ENCODE measurements at places on chromosomes 12 and 14.

- no peak for DNase-seq
These were observed 12.1 kb downstream of the CRADD start for GRCh38 chr12:93689076-93689834.

GRCh38 chr12:65725376-65725775, 98.9 kb upstream of the HMGA2 start:
- no peak for DNase-seq

GRCh38 chr14:53766106-53766505, 190.5 kb downstream of the BMP4 start:
- no peak for DNase-seq

DNA sequence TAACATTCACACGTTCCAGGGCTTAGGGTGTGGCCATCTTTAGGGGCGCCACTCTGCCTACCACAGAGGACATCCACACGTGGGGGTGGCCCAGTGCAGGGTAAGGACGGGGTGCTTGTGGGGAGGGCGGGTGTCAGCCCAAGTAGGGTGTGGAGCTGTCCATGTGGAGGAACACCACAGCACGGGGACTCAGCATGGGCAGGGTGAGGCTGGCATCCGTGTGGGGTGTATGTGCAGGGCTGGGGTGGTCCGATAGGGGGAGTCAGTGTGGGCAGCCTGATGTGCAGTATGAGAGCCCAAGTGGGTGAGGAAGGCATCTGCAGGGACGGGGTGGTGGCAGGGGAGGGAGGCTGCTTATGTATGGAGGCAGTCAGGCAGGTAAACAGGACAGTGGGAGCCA, 17.7 kb downstream of the PSMC1 start:
- DNase-seq, result no peak

- DNase-seq, result no peak
These were observed 39.8 kb downstream of the CBX5 start for GRCh38 chr12:54240129-54240528.

GRCh38 chr12:21773263-21773741, 1.2 kb downstream of the KCNJ8 start:
- DNase-seq, result no peak

- no peak for DNase-seq
These were observed 85.8 kb downstream of the KIAA0586 start for GRCh38 chr14:58513272-58513671.

DNA sequence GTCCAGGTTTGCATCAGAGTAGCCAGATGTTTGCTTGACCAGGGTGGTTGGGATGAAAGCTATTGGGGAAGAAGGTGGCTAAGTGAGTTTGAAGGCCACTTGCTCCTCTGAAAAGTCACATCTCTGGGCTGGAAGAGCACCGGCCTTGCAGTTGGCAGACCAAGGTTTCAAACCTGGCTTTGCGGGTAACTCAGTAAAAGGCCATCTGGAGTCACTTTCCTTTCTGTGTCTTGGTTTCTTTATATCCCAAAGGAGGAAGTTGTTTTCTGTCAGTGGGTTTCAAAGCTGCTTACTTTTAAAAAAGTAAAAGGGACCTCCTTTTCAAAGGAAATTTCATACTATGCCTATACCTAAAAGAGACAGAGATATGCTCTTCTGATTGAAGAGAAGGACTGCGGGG, 26.2 kb upstream of the CMA1 start:
- DNase-seq, result no peak

- no peak for DNase-seq
These were observed 27.4 kb upstream of the SMUG1 start for GRCh38 chr12:54215989-54216796.

DNA sequence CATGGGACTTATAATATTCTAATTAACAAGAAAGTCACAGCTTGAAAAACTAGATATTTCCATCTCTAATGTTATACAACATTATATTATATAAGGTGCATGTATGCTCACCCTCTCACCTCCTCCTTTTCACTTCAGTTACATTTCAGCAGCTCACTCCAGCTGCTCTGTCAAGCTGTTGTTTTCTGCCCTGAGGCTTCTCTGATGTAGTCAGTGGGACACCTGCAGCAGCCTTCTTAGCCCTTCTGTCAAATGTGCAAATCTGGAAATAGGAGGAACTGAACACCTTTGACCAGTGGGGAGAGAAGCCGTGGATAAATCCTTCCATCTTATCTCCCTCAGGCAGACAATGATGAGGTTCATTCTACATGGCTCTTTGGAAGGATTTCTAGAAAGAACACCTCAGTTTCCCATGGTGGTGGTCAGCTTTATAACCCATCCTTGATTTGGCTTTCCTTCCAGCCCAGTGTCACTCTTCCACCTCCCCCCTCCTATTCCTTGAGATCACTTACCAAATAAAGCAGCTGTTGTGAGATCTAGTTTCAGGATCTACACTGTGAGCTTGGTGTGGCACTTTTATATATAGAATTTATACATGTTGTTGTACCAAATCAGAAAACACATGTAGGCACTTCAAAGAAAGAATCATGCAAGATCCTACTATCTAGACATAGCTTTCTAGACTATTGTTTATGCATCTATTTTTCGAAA, 79.6 kb upstream of the STK38L start:
- no peak for DNase-seq

DNA sequence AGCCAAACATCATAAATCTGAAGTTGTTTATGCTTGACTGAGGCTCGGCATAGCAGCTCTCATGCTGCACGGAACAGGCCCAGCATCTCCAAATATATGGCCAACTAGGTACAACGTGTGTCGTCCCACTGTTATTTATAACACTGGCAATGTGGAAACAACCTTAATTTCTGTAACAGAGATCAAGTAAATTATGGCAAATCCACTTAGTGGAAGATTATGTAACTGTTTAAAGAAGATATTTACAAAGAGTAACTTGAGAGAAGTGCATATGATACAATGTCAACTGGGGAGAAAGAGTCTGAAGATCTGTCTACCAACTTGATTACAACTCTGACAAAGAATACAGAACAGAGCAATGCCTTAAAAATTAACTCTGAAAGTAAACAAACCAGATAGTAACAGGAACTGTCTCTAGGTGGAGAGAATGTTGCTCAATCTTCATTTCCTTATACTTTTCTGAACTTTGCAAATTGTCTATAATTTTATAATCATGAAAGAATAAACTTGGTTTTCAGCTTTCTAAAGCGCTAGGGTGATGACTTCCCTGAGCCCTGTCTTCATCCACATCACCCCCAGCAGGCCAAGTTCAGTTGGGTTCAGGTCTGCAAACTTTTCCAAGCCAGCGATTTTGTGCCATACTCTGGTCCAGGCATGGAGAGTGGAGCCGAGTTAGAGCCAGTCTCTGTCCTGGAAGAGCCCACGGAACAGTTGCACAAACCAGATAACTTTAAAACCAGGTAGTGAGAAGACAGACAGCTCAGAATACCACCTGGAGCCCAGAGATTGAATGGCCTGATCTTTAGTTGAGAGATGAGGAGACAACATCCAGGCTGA, 44.3 kb upstream of the BDKRB2 start:
- DNase-seq, result no peak

DNA sequence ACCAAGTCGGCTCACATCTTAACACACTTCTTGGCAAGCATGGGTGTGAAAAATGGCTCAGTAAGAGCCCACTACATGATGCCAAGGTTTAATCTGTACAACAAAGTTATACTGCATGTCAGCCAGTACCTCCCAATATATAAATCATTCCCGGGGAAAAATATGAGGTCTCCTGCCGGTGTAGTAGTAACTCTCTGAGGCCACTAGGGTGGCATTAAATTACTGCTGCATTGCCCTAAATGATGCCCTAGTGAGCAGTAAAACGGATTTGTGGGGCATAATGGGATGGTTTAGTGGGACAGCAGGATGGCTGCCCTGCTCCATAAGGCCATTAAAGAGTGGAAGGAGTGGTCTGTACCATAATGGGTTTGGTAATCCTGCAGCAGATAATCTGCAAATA, 267.7 kb downstream of the MED13L start:
- no peak for DNase-seq

DNA sequence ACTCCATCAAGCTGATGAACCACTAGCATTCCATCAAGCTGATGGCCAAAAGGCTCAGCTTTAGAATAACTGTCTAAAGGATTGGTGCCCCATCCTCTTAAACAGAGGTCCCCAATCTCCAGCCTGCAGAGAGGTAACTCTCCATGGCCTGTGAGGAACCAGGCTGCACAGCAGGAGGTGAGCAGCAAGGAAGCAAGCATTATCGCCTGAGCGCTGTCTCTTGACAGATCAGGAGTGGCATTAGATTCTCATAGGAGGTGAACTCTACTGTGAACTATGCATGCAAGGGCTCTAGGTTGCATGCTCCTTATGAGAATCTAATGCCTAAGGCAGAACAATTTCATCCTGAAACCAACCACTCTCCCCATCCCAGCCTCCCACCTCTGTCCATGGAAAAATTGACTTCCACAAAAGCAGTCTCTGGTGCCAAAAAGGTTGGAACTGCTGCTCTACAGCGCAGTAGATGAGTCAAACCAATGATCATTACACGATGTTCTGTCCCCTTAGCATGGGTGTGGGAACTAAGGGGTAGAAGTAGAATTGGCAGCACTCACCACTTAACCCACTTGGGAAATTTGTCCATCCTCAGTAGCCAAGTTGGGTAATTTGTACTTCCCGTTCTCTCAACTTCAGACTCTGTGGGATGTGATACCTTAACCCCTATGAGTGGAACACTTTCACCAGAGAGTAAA, 66.9 kb downstream of the ANKS1B start:
- no peak for DNase-seq

DNA sequence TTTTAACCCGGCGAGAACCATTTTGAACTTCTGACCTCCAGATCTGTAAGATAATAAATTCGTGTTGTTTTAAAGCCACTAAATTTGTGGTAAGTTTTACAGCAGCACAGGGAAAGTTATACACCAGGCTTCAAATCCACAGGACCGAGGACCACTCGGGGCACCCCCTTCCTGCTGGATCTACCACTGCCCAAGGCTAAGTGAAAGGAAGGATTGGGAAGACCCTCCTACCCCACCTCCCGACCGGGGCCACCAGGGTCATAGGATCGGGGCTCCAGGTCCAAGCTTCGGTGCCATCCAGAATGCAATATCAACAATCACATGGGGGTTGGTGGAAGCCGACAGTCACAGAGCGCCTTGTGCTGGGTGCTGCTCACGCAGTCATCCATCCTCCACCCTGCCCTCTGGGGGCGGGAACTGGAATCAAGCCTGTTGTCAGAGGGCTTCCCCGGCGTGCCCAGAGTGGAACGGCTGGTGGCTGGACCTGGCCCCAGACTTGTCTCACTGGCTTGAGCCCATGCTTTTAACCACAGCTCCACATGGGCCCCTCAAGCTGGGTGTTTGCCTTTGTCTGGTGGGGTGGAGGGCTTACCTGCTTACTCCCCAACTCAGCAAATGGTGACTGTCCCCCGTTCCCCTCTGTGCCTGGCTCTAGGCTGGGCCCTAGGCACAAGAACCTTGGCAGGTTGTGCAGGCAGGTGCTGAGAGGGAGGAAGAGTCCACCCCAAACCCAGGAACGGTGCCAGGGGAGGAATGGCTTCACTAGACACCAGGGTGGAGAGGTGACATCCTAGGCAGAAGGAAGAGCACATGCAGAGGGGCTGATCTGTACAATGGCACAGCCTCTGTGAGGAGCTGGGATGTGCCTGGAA, 180.3 kb upstream of the RTL1 start:
- DNase-seq, result no peak

Data from activated naive CD8-positive, alpha-beta T cell treated with anti-CD3 and anti-CD28 coated beads, Interleukin-2, amount 50 U/mL, for 16 hours (primary cell).